ENCODE measurements at places on chromosomes 2 and 18.

GRCh38 chr2:43455731-43456642 is 139.9 kb downstream of the THADA start:
- DNase-seq = no peak

DNA sequence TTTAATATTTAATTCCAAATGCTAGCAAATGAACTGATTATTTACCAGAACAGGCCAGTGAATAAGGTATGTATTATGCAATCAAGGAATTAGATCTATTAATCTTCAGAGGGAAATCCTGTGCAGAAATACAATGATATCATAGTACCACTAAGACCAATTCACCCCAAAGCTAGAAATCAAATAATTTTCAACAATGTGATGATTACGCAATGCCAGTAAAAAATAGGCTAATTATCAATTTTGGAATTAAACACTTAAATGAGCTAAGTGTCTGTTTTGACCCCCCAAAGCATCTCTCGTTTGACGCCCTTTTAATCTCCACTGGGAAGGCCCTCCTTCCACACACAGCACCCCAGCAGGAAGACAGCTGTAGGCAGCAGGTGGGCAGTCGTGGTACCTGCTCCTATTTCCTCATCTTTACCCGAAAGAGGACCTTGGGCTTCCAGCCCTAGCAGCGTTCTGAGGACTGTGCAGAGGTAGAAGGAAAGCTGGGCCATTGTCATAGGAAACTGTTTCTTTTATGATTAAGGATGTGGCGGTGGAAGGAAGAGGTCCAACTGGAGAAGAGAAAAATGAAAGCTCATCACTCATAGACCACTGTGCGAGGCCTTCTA is 84.7 kb downstream of the MBP start:
- DNase-seq = no peak

DNA sequence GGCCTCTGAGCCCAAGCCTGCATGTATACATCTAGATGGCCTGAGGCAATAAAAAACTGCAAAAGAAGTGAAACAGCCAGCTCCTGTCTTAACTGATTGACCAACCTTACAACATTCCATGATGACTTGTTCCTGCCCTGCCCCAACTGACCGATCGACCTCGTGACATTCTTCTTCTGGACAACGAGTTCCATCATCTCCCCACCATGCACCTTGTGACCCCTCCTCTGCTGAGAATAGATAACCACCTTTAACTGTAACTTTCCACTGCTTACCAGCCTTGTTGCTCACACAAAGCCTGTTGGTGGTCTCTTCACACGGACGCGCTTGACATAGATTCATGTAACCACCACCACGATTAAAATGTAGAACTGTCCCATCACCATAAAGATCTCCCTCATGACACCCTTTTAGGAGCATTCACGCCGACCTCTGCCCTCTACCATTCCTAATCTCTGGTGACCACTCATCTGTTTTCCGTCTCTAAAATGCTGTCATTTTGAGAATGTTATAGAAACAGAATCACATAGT is 120.1 kb upstream of the REV1 start:
- no peak for DNase-seq

DNA sequence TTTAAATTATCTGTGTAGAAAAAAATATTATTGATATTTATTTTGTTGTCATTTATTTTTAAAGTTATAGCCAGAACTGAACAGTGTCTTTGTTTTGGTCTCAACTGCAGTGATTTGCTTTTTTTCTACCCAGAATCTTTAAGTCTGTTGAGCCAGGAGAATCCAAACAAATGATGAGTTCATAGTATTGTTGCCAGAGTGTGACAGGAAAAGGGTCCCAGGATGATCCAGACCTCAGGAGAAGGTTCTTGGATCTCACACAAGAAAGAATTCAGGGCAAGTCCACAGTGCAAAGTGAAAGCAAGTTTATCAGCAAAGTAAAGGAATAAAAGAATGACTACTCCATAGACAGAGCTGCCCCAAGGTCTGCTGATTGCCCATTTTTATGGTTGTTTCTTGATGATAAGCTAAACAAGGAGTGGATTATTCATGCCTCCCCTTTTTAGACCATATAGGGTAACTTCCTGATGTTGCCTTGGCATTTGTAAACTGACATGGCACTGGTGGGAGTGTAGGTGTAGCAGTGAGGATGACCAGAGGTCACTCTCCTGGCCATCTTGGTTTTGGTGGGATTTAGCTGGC is 127.1 kb downstream of the AGPS start:
- DNase-seq = no peak

- no peak for DNase-seq
Measured at GRCh38 chr2:11955884-11956291, 209.5 kb downstream of the LPIN1 start.

All from HTR-8/SVneo (cell line).